ENCODE measurements at places on chromosomes 12 and 14. TPM values are rescaled to one million over a fixed set of nuclear protein-coding genes. Genes with fewer than 3 reads are reported as not detected.
A peak's percentile ranks its signal among the peaks of the same experiment; 100 is the strongest.

The TAS2R8 gene
- not detected for total RNA-seq

The TAS2R13 gene
- total RNA-seq: 0.44 TPM

The SERPINA10 gene
- not detected for total RNA-seq

- ATAC-seq: no peak
Measured at GRCh38 chr14:79702197-79702596, 509.1 kb downstream of the DIO2 start.

- no peak for ATAC-seq
Measured at GRCh38 chr12:76530516-76530915, 29.1 kb downstream of the OSBPL8 start.

- no peak for ATAC-seq
Measured at GRCh38 chr12:1933342-1934051, 15.0 kb upstream of the CACNA2D4 start.

- no peak for ATAC-seq
Measured at GRCh38 chr14:90393966-90394365, 2.9 kb upstream of the CALM1 start.

- ATAC-seq: no peak
Measured at GRCh38 chr14:74936731-74937130, 13.7 kb upstream of the RPS6KL1 start.

DNA sequence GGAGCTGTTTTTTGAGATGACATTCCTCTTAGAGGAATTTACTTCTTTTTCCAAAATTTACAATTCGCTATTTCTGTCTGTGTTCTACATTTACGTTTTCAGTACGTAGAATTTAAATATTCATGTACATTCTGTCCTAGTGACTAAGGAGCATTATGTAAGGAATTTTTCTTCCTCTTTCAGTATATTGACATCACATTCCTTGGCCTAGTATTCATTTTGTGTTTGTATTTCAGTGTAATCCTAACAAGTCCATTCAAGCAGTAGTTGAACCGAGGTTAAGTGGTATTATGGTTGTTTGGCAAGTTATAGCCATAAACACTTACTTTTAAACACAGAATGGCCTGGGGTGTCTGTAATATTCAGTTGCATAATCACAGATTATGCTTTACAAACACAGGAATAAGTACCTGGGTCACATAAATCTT, 465.2 kb downstream of the PCNX1 start:
- ATAC-seq: peak; percentile 99

DNA sequence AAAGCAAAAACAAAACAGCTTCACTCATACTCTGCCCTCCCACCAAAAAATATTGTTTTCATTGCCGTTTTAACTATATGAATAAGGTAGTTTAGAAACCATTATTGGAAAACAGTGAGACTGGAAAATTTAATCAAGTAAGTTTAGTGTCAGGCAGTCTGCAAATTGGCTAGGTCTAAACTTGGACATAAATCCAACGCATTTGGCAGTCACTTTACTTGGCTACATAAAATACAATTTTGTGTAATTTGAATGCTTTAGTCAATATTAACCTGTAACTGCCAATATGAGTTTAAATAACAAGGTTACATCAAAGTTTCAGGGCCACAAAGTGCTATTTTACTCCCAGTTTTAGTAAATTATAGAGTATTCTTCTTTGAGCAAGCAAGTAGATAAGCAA, 202.3 kb upstream of the SLC38A2 start:
- ATAC-seq: no peak
